ENCODE measurements at places on chromosomes 2 and 18.

GRCh38 chr2:39618236-39618635 lies 47.5 kb upstream of the TMEM178A start:
- DNase-seq, result no peak

DNA sequence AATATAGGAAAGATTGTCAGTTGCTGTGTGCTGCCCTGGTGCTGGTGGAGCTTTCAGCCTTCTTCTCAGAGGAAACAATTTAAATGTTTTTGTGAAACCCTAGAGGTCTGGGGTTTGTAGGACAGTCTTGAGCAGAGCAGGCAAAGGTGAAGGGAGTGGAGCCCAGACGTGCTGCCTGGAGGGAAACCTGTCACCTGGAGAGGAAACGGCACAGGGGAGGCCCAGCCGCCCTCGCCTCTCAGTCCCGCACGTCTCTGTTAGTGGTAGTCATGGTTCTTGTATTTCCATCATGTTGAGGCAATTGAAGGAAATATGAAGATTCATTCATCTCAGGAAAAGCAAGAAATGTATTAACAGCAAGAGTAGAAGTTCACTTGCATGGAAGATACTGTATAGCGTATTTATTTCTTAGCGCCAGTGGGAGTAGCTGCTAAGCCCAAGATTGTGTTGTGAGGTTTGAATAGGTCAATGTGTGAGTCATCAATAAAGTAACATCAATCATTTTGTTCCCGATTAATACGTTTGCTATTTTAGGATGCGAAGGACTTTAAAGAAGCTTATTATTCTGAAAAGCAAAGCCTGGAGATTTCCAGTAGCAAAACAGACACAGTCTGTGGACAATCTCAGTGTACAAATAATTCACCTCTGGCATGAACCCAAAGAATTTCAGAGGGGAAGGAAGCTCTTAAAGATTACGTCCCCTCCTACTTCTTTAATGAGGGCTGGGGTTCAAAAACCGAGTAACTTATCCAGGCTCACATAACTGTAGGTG lies 70.4 kb downstream of the LRRFIP1 start:
- DNase-seq, result no peak

GRCh38 chr18:52394602-52395001 lies 54.6 kb downstream of the DCC start:
- no peak for DNase-seq

- DNase-seq, result peak; percentile 90
Measured at GRCh38 chr2:30421604-30422443, 25.2 kb upstream of the LCLAT1 start.

DNA sequence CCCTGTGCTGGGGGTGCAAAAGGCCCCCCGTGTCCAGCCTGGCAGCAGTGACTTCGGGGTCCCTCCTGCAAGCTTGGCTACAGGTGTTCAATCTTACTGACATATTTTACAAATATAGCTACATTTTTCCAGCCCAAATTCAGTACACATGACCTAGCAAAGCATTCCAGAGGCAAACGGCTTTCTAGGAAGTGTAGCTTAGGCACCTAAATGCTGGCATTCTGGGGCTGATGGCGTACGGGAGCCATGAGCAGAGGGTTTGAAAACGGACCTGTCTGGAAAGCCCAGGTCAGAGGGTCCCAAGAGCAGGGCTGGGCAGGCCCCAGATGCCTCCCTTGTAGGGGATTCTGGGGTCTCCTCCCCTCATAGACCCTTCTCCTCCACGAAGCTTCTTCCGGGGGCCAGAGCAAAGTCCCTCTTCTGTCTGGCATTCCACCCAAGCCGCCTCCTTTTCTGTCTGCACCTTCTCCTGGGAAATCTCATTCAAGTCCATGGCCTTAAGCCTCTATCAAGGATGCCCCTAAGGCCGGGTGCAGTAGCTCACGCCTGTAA lies 63.3 kb upstream of the ASAP2 start:
- no peak for DNase-seq

DNA sequence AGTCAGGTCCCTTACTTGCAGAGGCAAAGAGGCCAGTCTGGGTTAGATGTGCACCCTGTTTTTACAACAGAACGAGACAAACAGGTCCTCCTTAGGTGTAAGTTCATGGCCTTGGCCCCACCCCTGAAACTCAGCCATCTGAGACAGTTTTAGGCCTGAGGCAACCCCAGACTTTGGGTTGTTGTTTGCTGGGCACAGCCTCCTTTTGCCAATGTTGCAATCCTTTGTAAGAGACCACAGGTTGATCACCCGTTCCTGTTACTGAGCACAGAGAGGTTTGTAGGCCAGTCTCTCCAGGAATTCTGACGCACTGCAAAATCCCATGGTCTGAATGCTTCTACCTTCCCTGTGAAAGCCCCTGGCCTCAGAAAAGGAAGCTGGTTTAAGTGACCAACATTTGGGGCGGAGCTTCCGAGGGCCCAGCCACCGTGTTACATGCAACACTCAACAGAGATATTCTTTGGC lies 15.5 kb upstream of the IL1RN start:
- no peak for DNase-seq

DNA sequence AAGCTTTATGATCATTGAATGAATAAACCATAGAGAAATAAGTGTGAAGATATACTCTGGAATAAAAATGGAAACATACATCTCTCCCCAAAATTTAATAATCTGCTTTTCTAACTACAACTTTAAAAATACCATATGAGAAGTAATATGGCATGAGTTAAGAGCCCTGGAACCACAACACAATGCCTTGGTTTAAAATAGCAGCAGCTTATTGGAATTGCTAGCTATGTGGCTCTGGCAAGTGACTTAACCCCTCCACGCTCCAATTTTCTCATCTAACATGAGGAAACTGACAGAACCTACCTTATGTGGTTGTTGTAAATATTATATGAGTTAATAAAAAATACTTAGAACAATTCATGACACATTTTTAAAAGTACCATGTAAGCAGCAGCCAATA lies 76.4 kb downstream of the VPS54 start:
- no peak for DNase-seq

DNA sequence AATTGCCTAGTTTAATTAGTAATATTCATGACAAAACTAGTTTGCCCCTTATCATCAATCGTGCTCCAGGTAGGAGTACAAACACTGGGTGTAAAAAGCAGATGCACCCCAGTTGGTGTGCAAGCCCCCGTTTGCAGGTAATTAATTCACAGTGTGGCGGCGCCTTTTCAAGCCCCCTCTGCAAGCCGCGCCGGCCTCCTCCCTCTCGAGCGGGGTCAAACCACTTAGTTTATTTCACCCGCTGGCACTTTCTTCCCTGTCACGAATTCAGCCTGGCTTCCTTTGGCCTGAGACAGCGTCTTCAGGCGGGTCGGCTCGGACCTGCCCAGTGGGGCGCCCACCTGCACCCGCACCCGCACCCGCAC lies 64.7 kb upstream of the MAPRE2 start:
- no peak for DNase-seq

DNA sequence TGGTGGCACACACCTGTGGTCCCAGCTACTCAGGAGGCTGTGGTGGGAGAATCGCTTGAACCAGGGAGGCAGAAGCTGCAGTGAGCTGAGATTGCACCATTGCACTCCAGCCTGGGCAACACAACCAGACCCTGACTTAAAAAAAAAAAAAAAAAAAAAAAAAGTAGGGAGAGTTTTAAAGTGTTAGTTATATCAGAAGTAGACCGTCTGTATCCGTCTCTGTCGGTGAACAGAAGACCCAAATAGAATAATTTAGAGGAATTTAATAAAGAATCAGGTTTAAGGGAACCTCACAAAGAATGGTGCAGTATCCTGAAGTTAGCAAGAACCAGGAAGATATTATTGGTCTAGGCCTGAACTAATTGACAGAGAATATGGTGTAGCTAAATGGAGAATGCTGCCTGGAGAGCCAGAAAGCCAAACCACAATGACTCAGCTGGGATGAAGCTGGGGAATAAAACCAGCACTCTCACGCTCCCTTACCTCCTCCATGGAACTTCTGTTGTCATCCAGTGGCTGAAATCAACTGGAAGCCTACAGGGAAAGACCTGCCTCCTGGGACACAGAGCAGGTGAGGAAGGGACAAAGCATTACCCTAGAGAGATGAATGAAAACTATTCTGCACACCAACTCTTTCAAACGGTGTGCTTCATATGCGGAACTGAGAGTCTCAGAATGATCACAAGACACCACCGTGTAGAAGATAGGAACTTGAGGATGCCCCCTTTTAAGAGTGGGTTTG lies 39.1 kb upstream of the PLEKHM3 start:
- peak; percentile 91 for DNase-seq

GRCh38 chr2:2698182-2699120 lies 367.4 kb upstream of the MYT1L start:
- no peak for DNase-seq

GRCh38 chr2:17164550-17164949 lies 353.7 kb downstream of the RAD51AP2 start:
- no peak for DNase-seq

- DNase-seq, result no peak
Measured at GRCh38 chr18:45653090-45653489, 37.8 kb downstream of the SLC14A2 start.

GRCh38 chr2:211423018-211423417 lies 866.6 kb downstream of the CPS1 start:
- DNase-seq, result no peak

- no peak for DNase-seq
Measured at GRCh38 chr2:170354855-170355780, 177.2 kb downstream of the MYO3B start.

DNA sequence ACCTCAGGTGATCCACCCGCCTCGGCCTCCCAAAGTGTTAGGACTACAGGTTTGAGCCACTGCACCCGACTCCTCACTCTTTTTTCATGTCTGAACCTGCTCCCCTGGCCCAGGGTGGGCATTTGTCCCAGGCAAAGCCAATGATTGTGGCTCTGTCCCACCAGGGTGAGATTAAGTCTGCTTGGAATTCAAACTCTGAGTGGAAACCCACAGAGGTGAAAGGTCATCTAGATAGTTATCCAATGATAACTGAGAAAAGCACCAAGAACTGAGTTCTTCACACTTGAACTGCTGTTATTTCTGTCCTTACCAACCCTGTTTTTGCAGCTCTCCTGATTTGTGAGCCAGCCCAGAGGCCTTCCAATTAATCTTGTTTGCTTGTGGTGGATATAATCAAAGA lies 62.4 kb upstream of the ACVR1 start:
- no peak for DNase-seq

- no peak for DNase-seq
Measured at GRCh38 chr18:48875942-48876511, 74.7 kb downstream of the SMAD7 start.

DNA sequence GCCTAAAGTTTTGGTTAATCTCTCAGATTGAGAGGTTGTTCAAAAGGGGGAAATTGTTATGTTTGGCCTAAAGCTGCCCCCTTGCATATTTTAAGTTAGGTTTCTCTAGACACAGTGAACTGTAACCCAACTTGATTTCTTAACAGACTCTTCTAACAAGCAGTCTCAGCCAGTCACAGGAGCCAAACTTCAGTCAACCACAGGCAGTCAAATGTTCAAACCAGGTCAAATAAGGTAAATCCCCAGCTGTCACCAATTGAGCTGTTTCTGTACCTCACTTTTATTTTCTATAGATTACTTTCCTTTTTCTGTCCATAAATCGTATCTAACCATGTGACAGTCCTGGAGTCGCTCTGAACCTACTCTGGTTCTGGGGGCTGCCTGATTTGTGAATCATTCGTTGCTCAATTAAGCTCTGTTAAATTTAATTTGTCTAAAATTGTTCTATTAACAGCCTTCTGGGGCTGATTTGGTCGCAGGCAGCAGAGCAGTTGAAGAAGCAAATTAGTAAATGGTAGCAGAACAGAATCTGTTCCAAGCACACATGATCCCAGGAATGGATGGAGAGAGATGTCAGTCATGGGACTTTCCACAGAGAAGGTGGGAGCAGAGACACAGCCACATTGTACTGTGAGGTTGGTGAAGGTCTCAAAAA lies 16.4 kb upstream of the NFU1 start:
- peak; percentile 10 for DNase-seq
